ENCODE measurements at places on chromosomes 16 and 17.
A peak's percentile ranks its signal among the peaks of the same experiment; 100 is the strongest.

DNA sequence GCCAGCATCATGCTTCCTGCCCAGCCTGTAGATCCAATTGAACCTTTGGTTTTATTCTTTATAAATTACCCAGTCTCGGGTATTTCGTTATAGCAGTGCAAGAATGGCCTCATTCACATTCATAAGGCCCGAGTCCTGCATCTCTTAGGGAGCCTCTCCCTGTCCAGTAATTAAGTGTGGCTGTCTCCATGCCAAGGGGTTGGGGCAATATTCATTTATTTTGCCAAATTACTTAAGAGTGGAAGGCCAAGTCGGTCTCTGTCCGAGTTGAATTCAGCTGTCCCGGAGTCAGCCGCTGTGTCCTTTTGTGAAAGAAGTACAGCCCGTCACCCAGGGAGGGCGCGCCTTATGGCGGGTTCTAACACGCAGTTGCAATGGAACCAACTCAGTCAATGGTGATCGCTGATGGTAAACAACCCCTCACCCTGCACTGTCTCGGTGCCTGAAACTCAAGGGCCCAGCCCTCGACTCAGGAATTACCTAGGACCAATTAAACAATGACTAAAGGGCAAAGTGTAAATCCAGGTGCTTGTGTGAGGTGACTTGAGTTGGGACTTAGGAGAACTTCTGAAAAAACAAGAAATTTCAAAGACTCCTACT lies 22.2 kb downstream of the KIAA0513 start:
- no peak for DNase-seq

DNA sequence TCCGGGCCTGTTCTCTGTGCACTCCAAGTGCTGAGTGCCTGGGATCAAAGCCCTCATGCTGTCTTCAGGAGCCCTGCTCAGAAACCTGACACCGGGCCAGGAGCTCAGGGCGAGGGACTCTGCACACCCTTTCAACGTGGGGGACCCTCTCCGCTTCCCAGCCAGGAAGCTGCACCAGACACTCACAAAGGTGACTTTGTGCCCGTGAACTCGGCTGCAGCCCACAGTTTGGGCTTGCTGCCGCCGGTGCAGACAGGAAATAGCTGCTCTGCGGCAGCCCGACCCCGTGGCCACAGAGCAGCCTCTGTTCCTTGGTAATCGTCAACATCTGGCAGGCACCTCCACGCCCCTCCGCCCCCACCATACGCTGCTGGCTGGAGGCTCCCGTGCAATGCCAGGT lies 93.4 kb upstream of the METRNL start:
- peak; percentile 75 for DNase-seq

GRCh38 chr16:65069065-65069464 lies 52.8 kb downstream of the CDH11 start:
- no peak for DNase-seq

DNA sequence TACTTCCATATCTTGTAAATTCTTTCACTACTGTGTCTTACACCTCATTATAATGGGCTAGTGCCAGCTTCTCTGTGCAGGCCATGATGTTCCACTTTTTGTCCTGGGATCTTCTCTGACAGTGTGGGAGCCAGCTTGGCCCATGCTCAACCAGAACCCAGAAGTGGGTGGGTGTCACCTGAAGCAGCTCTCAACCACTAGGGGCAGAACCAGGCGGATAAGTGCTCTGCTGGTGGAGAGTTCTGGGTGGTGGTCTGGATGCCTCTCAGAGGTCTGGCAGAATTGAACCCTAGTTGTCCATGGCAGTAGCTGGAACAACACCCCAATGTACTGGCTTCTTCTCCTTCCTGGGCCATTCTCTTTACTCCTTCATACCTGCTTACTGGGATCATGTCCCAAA lies 254.1 kb upstream of the N4BP1 start:
- no peak for DNase-seq

DNA sequence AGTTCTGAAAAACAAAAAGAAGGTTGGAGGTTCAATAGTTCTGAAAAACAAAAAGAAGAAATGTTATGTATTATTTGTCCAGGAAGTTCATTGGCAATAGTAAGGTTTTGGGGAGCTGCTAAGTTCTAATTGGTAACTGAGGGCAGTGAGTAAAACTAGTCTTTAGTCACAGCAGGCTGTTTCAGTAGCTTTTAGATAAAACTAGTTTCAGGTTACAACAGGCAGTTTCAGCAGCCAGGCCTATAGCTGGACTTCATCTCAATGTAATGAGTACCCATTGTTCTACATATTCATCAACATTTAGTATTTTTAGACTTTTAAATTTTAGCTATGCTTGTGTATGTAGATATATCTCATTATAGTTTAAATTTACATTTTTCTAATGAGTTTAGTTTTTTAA lies 639.3 kb downstream of the TOX3 start:
- DNase-seq: no peak

- DNase-seq: no peak
These were observed 81.1 kb downstream of the MAF start for GRCh38 chr16:79519448-79519847.

GRCh38 chr17:77924757-77925336 lies 33.7 kb upstream of the TNRC6C start:
- DNase-seq: no peak

GRCh38 chr16:53065461-53066061 lies 10.8 kb downstream of the CHD9 start:
- no peak for DNase-seq

GRCh38 chr17:15000661-15001060 lies 264.5 kb downstream of the PMP22 start:
- DNase-seq: no peak
